Natural killer cell (primary cell): ENCODE measurements at places on chromosomes 5 and 9.

DNA sequence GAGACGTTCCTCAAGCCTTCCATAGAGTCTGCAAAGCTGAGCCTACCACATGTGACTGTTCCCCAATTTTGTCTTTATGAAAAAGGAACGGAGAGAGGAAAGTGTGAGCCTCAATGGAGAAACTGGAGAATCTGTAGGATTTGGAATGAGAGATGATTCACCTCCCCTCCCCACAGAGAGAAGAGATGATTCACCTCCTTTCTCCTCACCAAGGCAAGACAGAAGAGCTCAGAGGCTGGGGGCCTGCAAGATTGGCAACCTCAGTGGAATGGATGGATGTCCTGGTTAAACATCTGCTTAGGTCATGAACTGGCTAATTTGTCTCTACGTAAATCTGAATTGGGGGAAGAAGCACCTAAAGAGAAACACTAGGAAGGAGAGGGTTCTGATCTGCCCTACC, 17.0 kb upstream of the MOCS2 start:
- DNase-seq: no peak

DNA sequence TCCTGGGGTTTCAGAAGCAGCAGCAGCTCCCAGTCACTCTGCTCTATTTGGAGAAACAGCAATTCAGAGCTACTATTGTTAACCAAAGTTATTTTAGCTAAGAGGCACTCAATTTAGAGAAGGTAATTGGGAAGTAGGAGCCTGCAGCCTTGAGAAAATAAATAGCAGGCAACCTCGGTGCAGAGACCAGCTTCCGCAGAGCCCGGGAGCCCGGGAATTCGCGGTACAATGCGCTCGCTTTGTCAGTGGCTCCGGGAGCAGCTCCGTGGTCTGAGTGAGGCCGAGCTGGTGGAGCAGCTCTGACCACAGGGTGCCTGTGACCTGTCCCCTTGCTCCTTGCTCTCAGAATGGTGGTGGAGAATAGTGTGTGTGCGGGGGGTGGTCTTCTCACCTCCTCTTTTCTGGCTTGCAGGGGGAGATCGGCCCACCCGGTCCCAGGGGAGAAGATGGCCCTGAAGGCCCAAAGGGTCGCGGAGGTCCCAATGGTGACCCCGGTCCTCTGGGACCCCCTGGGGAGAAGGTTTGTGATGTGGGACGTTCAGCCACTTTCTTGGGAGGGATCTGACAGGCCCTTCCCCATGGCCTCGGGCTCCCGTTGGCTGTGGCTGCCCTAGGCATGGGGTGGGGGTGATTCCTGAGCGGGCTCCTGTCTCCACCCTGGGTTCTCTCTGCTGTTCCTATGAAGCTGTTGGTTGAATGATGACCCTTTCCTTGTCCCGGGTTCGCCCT, 95.9 kb upstream of the FCN2 start:
- no peak for DNase-seq

DNA sequence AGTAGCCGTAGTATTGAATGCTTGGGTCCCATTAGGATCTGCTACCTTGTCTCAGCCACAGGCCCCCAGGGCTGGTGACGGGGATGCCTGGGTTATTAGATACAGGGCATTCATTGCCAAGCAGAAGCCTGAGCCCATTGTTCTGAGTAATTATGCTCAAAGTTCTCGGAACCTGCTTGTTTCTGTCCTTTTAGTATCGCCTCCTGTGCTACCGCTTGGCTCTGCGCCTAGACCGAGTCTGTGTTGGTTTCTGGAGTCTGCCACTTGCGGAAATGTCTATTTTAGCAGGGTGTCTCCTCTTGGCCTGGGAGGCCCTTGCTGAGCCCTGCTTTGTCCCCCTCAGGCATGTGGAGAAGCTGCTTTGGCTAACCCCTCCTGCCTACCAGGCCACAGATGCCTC, 506.1 kb downstream of the BNC2 start:
- DNase-seq: no peak

DNA sequence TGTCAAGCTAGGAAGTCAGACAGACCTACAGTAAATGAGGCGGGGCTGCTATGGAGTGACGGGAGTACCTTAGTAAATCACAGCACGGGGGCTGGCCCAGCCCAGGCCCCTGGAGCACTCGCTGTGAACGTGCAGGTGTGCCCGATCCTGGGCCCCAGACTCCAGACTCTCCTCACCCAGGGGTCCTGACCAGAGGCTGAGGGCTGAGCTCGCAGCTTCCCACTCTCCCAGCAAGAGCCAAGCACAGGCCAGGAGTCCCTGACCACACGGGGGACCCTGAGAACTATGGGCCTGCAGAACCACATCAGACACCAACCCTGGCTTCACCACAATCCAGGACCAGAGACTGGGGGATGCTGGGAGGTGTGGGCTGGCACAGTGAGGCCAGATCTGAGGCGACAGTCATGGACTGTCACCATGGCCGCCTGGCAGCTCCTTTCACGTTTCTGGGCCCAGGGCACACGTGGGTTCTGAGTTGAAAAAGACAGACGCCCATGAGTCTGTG, 73.4 kb downstream of the ADAMTS2 start:
- no peak for DNase-seq
